ENCODE measurements at places on chromosomes 1 and 21.

GRCh38 chr1:162165528-162165927 lies 96.0 kb downstream of the NOS1AP start:
- DNase-seq: no peak
- no peaks in the 10 kb centered on the region for H3K27me3 ChIP-seq
- no peak overlapping the region for H3K4me3 ChIP-seq
- no peaks in the 10 kb centered on the region for H3K4me1 ChIP-seq
- no peaks in the 10 kb centered on the region for H3K36me3 ChIP-seq
- H3K27ac ChIP-seq: no peak overlapping the region

DNA sequence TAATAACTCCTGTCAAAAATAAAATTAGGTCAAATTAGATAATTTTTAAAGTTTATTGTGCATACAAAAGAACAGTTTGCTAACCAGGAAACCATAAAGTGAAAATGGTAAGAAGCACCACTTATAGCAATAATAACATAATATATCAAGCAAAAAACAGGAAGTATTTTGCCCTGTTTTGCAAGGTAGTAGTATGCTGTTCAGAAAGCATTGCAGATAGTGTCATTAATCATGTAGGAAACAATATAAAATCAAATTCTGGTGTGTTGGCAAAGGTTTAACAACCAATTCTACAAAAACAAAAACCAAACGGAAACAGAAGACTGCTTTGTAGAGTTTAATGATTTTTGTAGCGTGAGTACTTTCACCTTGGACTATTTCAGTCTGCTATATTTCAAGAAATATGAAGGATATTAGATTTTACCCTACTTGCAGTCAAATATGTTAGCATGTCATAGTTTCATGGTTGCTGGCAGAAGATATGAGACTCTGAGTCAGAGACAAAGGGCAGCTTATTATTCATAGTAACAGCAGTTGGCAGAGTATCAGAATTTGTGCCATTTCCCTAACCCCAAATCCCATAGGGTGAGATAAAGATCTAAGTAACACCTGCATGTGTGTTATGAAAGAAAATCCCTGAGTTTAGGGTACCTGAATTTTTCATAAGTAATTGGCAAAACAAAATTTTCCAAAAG lies 729.0 kb upstream of the BRINP3 start:
- H3K27me3 ChIP-seq: no peaks in the 10 kb centered on the region
- H3K4me3 ChIP-seq: no peak overlapping the region
- H3K4me1 ChIP-seq: peaks cover 10% of the 10 kb centered on the region
- H3K27ac ChIP-seq: peak overlapping the region; percentile 18
- H3K36me3 ChIP-seq: no peaks in the 10 kb centered on the region

DNA sequence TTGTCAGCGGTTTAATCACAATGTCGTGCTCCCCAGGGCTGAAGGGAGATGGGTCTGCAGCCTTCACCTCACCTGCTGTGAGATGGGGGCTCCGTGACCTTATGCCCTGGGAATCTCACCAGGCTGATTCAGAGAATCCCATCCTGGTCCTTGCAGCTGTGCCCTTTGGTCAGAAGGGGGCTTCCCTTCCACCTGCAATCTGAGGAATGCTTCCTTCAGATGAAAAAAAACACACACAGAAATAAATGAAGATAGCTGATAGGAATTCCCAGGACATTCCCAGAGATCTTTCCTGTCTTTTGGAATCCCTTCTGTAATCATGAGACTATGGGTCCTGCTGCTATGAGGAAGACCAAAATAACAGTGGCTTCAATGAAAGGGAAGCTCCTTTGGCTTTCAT lies 127.0 kb upstream of the VAMP3 start:
- no peaks in the 10 kb centered on the region for H3K27me3 ChIP-seq
- no peak overlapping the region for H3K4me3 ChIP-seq
- H3K27ac ChIP-seq: no peak overlapping the region
- DNase-seq: no peak

DNA sequence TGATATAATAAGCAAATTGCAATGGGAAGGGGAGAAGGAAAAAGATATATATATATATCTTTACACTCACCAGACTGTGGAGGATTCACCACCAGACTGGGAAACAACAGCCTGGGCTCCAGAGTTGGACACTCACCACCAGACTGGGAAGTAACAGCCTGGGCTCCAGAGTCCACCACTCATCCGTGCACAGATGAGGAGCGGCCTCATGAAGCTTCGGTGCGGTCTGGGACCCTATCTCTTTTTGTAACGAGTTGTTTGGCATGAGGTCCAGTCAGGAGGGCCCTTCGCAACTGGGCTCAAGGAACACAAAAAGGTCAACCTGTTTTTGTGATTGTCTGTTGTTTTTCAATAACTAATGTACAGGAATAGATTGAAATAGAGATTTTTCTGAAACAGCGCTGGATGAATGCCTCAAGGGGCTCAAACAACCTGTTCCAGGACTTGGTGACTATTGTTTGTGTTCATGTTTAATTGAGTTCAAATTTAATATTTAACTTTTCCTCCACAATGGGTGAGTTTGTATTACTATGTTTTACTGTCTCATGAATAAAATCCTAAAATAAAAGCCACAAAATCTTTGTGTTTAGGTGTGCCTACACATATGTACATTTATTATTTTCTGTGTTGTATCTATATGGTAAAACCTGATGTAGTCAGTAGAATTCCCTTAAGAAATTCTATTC lies 40.1 kb downstream of the S100A10 start:
- DNase-seq: no peak
- H3K4me1 ChIP-seq: peaks cover 7% of the 10 kb centered on the region
- H3K36me3 ChIP-seq: no peaks in the 10 kb centered on the region
- no peak overlapping the region for H3K4me3 ChIP-seq

DNA sequence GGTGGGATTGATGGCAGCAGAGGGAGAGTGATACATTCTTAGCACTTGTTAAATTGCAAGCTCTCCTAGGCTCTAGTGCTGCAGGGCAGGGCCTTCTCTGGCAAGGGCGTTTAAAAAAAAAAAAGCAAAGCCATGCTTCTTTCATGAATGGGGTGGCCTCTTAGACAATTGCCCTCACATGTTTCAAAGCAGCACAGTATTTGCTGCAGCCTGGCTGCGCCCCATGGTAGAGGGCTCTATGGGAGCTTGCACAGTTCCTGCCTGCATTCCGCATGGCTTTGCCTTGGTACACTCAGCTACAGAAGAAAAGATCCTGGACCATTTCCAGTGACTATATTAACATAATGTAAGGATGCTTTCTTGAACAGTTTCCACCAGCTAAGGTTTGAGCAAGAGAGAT lies 267.2 kb downstream of the ZNF648 start:
- H3K27me3 ChIP-seq: no peaks in the 10 kb centered on the region
- no peak for DNase-seq
- H3K27ac ChIP-seq: no peak overlapping the region
- no peak overlapping the region for H3K4me3 ChIP-seq
- no peaks in the 10 kb centered on the region for H3K36me3 ChIP-seq
- no peaks in the 10 kb centered on the region for H3K4me1 ChIP-seq

All from Karpas-422 (cell line).